ENCODE measurements at places on chromosomes 13 and 19. TPM values are rescaled to one million over a fixed set of nuclear protein-coding genes. Genes with fewer than 3 reads are reported as not detected.

The QPCTL gene
- 6.8 TPM for total RNA-seq

The SERP2 gene
- 5.8 TPM for total RNA-seq

The OR7C1 gene
- total RNA-seq, result 0.06 TPM

The CCDC169 gene
- total RNA-seq, result 0.86 TPM

The ZNF177 gene
- 4.5 TPM for total RNA-seq

The GZMM gene
- not detected for total RNA-seq

The GAPDHS gene
- not detected for total RNA-seq

The SMIM44 gene
- total RNA-seq, result not detected

The FUT6 gene
- total RNA-seq, result 0.17 TPM

The STOML3 gene
- total RNA-seq, result not detected

The PSPC1 gene
- 53.2 TPM for total RNA-seq

The CCDC122 gene
- 13.2 TPM for total RNA-seq

The DAPK3 gene
- 226 TPM for total RNA-seq

The CFD gene
- 616 TPM for total RNA-seq

The DAND5 gene
- total RNA-seq, result 0.19 TPM

The HSH2D gene
- total RNA-seq, result not detected

The PLPP2 gene
- 4.6 TPM for total RNA-seq

The SYDE1 gene
- 106 TPM for total RNA-seq

The OR7D2 gene
- not detected for total RNA-seq

The SHD gene
- not detected for total RNA-seq

The SHANK1 gene
- total RNA-seq, result not detected

The ZNF844 gene
- total RNA-seq, result 8.2 TPM

The ARHGEF18 gene
- total RNA-seq, result 32.3 TPM

The ISOC2 gene
- 68.5 TPM for total RNA-seq

The DMWD gene
- 88.7 TPM for total RNA-seq

The ZNF616 gene
- 4.7 TPM for total RNA-seq

The FPR1 gene
- 3.7 TPM for total RNA-seq

The SOX21 gene
- not detected for total RNA-seq

The C19orf53 gene
- total RNA-seq, result 117 TPM

The PTH2 gene
- total RNA-seq, result not detected

The DACT3 gene
- total RNA-seq, result 119 TPM

The ONECUT3 gene
- total RNA-seq, result not detected

The SRRM5 gene
- total RNA-seq, result 0.42 TPM

The TMEM238 gene
- 7.5 TPM for total RNA-seq

The ZNF507 gene
- 12.6 TPM for total RNA-seq

The KIR3DL1 gene
- not detected for total RNA-seq

The KASH5 gene
- not detected for total RNA-seq

The RAX2 gene
- total RNA-seq, result not detected

The UPK1A gene
- not detected for total RNA-seq

The OVOL3 gene
- not detected for total RNA-seq

The STXBP2 gene
- total RNA-seq, result 14.4 TPM

The PSG4 gene
- total RNA-seq, result not detected

The OR10H1 gene
- not detected for total RNA-seq

The NEK5 gene
- 0.34 TPM for total RNA-seq

The MYH14 gene
- total RNA-seq, result 8.1 TPM

The EPSTI1 gene
- 16.3 TPM for total RNA-seq

The TIMM29 gene
- total RNA-seq, result 41.1 TPM

The DLL3 gene
- not detected for total RNA-seq

The KLC3 gene
- total RNA-seq, result not detected

The ZNF724 gene
- total RNA-seq, result 0.66 TPM
